ENCODE measurements at places on chromosomes 3 and 15.

DNA sequence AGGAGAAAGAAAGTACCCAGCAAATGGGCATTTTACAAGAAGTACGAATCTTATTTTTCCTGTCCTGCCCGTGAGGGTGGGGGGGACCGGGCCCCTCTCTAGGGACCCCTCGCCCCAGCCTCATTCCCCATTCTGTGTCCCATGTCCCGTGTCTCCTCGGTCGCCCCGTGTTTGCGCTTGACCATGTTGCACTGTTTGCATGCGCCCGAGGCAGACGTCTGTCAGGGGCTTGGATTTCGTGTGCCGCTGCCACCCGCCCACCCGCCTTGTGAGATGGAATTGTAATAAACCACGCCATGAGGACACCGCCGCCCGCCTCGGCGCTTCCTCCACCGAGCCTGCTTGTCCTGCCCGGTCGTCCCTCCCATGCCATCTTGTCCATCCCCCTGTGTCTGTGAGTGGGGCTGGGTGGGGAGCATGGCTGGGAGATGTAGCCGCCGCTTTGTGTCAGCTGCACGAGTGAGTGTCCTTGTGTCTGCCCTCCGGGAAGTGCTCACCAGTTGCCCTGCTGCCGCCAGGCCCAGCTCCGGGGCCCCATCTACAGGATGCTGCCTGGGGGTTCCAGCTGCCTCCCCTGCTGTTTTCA lies 9.7 kb upstream of the LMAN1L start:
- no peak for DNase-seq

DNA sequence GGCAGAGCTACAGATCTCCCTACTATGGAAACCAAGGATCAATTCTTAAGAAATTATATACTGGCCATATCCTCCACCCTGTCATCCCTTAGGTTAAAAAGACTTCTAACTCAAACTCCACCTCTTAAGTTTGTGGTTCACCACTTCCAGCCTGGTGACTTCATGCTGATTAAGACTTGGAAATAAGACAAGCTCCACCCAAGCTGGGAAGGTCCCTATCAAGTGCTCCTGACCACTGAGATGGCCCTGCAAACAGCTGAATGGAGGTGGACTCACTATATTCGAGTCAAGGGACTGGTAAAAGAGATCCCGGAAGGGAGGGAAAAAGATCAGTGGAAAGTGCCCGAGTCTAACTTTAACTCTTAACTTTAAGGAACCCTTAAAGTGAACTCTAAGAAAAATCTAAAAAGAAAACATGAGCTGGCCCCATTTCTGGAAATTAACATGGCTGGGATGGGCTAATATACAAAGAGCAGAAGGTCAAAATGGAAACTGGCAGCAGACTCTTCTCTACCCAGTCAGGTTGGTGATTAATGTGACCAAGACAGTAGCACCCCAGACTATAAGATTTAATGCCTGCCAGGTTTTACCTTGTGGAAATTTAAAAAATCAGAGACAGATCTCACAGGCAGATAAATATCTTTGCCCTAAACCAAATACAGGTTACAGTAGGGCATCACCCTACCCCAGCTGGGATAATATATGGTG lies 43.9 kb downstream of the PPCDC start:
- no peak for DNase-seq

GRCh38 chr3:187967993-187968392 lies 186.0 kb upstream of the LPP start:
- DNase-seq: peak; percentile 41

GRCh38 chr15:90988296-90988695 lies 6.0 kb downstream of the PRC1 start:
- DNase-seq: no peak

GRCh38 chr15:100995471-100996430 lies 76.6 kb downstream of the LRRK1 start:
- no peak for DNase-seq

DNA sequence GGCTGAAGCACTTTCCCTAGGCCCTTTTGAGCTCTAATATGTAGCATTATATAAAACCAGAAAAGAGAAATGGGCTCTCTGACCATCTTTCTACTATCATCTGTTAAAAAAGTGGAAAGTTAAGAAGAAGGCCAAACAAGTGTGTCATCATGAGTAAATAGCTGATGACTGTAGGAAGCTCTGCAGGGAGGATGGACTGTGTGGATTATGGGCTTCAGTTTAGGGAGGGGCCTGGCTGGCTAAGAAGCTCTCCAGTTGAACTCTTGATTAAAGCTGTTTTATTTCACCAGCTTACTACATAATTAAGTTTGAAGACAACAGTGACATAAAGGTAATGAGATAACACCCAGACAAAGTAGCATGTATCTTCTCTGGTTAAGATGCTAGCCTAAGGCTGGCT lies 30.6 kb downstream of the INTS14 start:
- peak; percentile 82 for DNase-seq

- no peak for DNase-seq
Measured at GRCh38 chr3:53478166-53478830, 16.1 kb upstream of the CACNA1D start.

GRCh38 chr15:72472992-72473610 lies 1.0 kb upstream of the ARIH1 start:
- peak; percentile 29 for DNase-seq

- DNase-seq: no peak
Measured at GRCh38 chr15:68592544-68592943, 13.8 kb downstream of the CORO2B start.
